Calu3 (cell line): ENCODE measurements at places on chromosomes 1 and 21. TPM values are rescaled to one million over a fixed set of nuclear protein-coding genes. Genes with fewer than 3 reads are reported as not detected.

The TIE1 gene
- total RNA-seq: not detected in 2 replicates

The IQGAP3 gene
- total RNA-seq: 66.2 and 93.6 TPM in 2 replicates

The C1QB gene
- not detected in 2 replicates for total RNA-seq

The DCST2 gene
- 1.4 and 1.5 TPM in 2 replicates for total RNA-seq

The KCND3 gene
- total RNA-seq: 0.07 TPM in 1 of 2 replicates, not detected in the other

The FAM110D gene
- total RNA-seq: not detected in 2 replicates

The GPR25 gene
- total RNA-seq: not detected in 2 replicates

The ANKRD34A gene
- total RNA-seq: 0.19 and 0.27 TPM in 2 replicates

DNA sequence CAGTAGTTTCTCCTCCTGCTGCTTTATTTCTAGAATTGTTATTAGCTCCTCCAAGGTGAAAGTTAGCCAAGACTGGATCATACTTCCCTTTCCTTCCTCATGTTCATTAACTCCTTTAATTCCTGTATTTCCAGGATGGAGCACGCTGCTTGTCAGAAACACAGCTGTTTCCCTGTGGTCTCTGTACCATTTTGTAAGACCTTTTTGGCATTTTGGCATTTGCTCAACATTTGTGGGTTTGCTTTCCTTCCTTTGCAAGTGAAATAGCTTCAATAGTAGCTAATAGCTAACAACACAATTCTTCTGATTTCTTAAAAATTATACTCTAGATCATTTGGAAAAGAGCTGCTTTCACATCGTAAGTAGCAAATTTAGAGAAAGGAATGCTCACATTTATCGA lies 44.3 kb upstream of the HPDL start:
- no peaks in the 10 kb centered on the region for H3K4me1 ChIP-seq
- no peak overlapping the region for H3K27ac ChIP-seq
- DNase-seq: no peak
- H3K36me3 ChIP-seq: no peaks in the 10 kb centered on the region
- no peak overlapping the region for H3K4me3 ChIP-seq
- peaks cover 23% of the 10 kb centered on the region for H3K27me3 ChIP-seq

- H3K4me1 ChIP-seq: no peaks in the 10 kb centered on the region
- H3K27me3 ChIP-seq: no peaks in the 10 kb centered on the region
- H3K36me3 ChIP-seq: no peaks in the 10 kb centered on the region
- no peak overlapping the region for H3K27ac ChIP-seq
- no peak overlapping the region for H3K4me3 ChIP-seq
- DNase-seq: no peak
Measured at GRCh38 chr21:15439726-15440125, 290.1 kb upstream of the USP25 start.

DNA sequence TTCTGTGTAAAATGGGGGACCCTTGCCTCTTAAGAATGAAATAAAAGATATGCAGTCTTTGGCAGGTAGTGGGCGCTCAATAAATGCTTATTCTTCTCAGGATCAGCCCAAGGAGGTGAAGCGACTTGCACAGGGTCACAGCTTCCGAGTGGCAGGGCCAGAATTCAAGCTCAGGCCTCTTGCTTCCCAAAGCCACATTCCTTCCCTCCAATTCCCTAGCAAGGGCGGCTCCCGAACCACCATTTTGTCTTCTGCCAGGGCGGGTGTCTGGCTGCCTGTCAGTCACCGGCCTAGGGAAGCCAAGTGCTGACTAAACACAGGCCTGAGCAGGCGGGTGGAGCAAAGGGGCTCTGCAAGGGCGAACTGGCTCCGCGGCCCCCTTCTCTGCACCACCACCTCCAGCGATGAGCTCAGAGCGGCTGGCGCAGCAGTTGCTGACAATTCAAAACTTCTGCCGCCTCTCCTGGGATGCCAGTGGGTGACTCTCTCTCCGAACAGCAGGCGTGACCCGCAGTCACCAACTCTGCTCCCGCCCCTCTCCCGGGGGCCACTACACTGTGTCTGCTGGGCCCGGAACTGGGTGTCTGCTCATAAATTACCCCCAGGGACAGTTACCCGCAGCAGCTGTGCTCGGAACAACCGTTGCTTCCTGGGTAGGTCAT lies 10.8 kb downstream of the GPR3 start:
- no peak overlapping the region for H3K4me3 ChIP-seq
- no peak overlapping the region for H3K27ac ChIP-seq
- peaks cover 17% of the 10 kb centered on the region for H3K36me3 ChIP-seq
- DNase-seq: no peak
- no peaks in the 10 kb centered on the region for H3K27me3 ChIP-seq

DNA sequence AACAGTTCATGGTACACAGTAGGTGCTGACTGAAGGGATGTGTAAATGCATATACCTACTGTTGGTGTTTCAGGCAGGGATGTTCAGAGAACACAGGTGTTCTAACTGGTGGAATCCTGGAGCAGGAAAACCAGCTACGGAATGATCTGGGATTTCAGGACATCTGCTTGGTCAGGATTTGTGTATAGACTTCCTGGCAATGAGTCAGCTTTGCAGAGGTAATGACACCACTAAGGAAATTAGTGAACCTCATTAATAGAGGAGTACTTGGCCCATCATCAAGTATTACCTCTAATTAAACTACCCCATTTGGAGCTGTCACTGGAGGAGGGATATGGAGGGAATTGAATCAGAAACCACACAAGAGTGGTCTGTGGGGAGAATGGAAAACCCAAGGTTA lies 7.3 kb downstream of the MRPL37 start:
- no peaks in the 10 kb centered on the region for H3K27me3 ChIP-seq
- no peak overlapping the region for H3K27ac ChIP-seq
- no peak overlapping the region for H3K4me3 ChIP-seq
- no peak for DNase-seq
- peaks cover 11% of the 10 kb centered on the region for H3K4me1 ChIP-seq
- peaks cover 59% of the 10 kb centered on the region for H3K36me3 ChIP-seq

- no peaks in the 10 kb centered on the region for H3K27me3 ChIP-seq
- peak; percentile 93 for DNase-seq
- H3K27ac ChIP-seq: peak overlapping the region; percentile 49
- peaks cover 37% of the 10 kb centered on the region for H3K4me1 ChIP-seq
- H3K4me3 ChIP-seq: no peak overlapping the region
Measured at GRCh38 chr1:85307987-85308832, 31.8 kb upstream of the BCL10 start.

- H3K27ac ChIP-seq: no peak overlapping the region
- no peaks in the 10 kb centered on the region for H3K36me3 ChIP-seq
- DNase-seq: no peak
- no peaks in the 10 kb centered on the region for H3K4me1 ChIP-seq
Measured at GRCh38 chr21:28738882-28739281, 253.8 kb downstream of the LTN1 start.

- H3K27ac ChIP-seq: no peak overlapping the region
- no peaks in the 10 kb centered on the region for H3K4me1 ChIP-seq
- DNase-seq: no peak
- no peaks in the 10 kb centered on the region for H3K36me3 ChIP-seq
- no peak overlapping the region for H3K4me3 ChIP-seq
Measured at GRCh38 chr1:114078116-114078515, 75.6 kb downstream of the SYT6 start.
